NCI-H2029 (cell line): ENCODE measurements at places on chromosomes 2 and 18.

GRCh38 chr18:68431111-68431921, 283.6 kb downstream of the TMX3 start:
- DNase-seq: no peak

DNA sequence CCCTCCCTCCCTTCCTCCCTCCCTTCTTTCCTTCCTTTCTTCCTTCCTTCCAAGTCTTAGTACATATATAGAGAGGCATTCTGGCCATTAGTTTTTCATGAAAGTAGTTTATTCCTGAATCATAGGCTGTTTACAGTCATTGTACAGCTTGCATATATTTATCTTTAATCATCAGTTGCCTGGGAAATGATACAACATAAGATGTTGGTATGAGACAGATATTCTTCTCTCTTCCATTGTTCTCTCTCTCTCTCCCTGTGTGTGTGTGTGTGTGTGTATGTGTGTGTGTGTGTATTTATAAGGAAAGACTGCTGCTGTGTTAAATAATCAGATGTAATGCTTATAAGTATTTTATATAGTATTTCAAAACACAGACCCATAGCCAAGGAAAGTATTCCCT, 289.8 kb upstream of the UBE2E3 start:
- DNase-seq: no peak

DNA sequence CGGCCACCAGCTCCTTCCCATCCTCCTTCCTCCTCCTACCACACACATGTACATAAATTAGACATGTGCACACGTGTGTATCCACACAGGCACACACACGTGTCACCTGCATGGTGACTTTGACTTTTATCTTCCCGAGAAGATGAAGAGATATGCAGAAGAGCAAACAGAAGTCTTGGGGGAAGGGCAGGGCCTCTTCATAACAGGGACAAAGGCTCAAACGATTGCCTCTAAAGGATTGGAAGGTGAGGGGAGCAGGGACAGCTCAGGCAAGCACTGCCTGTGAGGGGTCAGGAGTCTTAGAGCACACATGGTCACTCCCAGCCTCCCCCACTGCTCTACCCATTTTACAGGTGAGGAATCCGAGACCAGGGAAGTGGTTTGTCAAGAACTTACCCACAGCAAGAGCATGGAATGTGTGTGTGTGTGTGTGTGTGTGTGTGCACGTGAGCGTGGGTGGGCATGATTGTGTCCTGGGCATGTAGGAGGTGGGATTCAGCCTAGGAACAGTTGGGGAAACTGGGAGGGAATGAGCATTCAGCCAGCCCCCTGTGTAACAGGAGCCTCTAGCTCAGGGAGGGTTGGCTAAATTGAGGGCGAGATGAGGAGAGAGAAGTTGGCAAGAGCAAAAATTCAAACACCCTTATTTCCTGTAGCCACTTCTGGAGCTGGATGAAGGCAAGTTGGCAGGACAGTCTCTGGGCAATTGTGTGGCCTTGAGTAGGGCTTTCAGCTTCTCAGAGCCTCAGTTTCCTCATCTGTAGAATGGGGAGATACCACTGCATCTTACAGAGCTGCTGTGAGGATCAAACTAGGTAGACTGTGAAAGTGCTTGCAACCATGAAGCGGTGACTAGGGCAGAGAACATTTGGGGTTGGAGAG, 24.2 kb downstream of the CIB4 start:
- DNase-seq: no peak

DNA sequence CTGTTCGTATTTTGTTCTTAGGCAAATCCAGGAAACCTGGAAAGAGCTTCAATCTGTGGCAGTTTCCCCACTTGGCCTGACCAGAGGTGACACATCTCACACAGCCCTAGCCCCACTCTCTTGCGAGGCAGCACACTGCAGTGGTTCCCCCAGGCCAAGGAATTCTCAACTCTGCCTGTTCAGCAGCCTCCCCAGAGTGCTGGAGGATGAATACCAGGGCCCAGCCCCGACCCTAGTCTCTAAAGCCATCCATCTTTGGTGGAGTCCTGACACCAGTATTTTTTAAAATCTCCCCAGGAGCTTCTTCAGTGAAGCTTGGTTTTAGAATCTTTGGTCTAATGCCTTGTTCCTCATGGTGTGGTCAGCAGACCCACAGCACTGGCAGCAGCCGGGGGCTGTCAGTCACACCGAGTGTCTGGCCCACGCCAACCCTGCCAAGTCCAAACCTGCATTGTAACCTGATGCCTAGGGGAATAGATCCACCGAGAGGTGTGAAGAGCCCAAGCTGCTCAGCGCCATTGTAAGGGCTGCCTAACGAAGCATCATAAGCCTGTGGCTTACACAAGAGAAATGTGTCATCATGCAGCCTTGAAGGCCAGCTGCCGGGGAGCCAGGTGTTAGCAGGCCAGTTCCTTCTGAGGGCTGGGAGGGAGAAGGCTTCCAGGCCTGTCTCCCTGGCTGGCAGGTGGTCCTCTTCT, 428.7 kb upstream of the ID2 start:
- peak; percentile 89 for DNase-seq

GRCh38 chr2:187719510-187719909, 165.3 kb upstream of the TFPI start:
- no peak for DNase-seq

GRCh38 chr2:113278073-113278741, 514 bp downstream of the PAX8 start:
- DNase-seq: no peak

- no peak for DNase-seq
These were observed 1588.9 kb upstream of the TMEFF2 start for GRCh38 chr2:193783681-193784080.

DNA sequence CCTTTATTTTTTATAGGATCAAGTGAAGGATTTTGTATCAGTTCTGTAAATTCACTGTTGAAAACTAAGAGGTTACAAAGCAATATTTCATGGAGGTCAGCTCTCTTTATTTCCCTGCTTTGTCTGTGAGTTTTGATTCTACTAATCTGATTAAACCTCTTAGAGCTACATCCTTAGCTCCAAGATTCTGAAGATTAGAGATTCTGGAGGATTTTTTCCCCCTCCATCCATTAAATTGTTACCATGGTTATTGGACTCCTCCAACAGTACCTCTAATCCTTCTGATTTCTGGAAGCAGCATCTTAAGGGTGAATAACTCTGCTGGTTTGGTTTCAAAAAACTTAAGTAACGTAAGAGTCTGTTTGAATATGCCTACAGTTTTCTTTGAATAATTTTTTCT, 110.0 kb downstream of the TANC1 start:
- DNase-seq: no peak

DNA sequence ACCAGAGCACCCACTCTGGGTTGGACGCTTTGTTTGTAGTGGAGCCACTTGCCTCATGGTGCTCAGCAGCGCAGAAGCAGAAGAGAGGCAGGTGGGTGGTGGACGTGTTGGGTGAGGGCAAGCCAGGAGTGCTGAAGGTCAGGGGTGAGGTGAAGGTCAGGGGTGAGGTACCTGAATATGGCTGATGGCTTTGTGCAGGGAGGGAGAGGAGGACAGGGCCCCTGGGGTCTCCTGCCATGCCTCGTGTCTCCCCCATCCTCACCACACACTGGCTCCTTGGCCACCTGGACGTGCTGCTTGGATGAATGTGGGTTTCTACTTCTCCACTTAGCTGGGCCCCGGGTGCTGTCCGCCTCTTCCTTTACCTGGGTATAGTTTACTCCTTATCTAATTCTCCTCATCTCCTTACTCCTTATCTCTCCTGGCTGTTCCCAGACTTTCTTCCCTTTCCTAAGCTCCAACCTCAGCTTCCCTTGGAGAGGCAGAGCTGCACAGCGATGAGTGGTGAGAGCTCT, 68.1 kb downstream of the DYSF start:
- DNase-seq: no peak

DNA sequence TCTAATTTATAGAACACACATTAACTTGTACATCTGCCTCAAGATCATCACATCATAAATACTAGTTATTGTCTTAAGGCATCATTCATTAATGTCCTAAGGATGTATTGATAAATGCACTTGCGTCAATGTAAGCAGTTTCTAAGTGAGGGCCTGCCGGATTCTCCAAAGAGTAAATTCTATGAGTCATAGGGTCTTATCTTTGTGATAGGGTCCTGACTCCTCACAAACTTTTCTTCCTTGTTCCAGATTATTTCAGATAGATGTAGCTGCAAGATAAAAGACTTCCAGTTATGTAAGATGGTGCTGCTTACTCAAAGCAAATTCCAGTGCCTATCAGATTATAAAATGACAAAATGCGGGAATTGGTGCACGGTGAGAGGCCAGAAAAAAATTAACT, 315.0 kb upstream of the SLC39A10 start:
- DNase-seq: no peak

DNA sequence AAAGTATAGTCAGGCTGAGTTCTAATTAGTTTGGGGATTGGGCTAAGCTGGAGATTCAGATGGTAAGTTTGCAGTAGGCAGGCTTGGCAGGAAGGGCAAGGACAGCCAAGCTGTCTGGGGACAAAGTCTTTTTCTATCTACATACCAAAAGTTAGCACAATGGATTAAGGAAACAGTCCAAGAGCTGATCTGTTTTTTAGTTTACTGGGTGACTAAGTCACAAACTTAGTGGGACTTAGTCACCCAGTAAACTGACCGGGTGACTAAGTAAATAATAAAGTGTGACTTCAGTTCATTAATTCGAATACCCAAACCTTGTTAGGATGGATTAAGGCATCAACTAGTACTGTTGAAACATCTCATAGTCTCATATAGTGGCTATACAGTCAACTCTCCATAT, 1386.0 kb upstream of the CELF4 start:
- DNase-seq: no peak

DNA sequence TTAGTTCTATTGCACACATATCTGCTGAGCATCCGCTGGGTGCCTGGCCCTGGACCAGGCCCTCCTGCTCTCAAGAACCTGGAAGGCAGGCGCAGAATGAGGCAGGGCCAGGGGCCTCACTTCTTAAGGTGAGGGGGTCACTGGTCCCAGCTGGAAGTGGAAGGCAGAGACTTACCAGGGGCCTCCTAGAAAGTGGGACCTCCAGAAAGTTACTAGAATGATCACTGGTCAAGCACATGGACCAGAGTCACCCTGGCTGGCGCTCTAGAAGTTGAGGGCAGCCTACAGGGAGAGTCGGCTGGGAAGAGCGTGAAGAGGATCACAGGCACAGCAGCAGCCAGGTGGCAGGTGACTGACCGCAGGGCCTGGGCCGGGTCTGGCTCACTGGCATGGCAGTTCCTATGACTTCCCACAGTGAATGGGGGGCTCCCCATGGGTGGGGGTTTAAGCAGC, 26.1 kb upstream of the MAL start:
- no peak for DNase-seq

DNA sequence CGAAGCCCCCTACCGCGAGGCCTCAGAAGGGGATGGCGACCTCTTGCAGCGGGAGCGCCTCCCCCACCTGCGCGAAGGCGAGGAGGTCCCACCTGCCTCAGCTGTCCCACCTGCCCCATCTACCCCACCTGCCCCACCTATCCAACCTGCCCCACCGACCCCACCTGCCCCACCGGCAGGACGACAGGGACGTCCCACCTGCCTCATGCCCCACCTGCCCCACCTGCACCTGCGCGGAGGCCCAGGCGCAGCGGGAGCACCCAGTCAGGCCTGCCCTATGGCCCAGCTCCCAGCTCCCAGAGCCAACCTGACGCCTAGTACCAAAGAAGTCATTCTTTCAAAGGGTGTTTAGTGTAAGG, 489.1 kb upstream of the SMIM21 start:
- no peak for DNase-seq

GRCh38 chr2:109054865-109055264, 65.8 kb upstream of the EDAR start:
- DNase-seq: no peak

- DNase-seq: no peak
These were observed 64.6 kb downstream of the TRPM8 start for GRCh38 chr2:233981574-233982420.

GRCh38 chr2:139746901-139747300, 966.7 kb upstream of the NXPH2 start:
- no peak for DNase-seq

- peak; percentile 84 for DNase-seq
These were observed 27.1 kb upstream of the FZD5 start for GRCh38 chr2:207796585-207797350.
